Non-pigmented ciliary epithelial cell (primary cell): ENCODE measurements at places on chromosomes 11 and 22.

- no peak for DNase-seq
Observed at GRCh38 chr11:42253156-42253555, 793.7 kb upstream of the LRRC4C start.

- no peak for DNase-seq
Observed at GRCh38 chr22:24120044-24120443, 61.2 kb upstream of the SUSD2 start.

DNA sequence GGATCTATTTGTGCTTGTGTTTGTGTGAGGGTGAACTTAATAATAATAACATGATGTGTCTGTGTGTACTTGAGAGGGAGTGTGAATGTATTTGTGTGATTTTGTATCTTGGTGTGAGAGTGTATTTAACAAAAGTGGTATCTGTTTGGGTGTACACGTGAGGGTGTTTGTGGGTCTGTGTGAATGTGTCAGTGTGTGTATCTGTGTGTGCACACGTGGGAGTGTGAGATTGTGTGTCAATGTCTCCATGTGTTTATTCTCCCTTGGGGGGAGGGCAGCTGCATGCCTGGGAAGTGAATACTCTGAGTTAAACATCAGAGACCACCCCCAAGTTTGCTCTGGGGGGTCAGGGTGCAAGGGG is 15.0 kb upstream of the RPS19BP1 start:
- no peak for DNase-seq

- no peak for DNase-seq
Observed at GRCh38 chr11:47003180-47003877, 66.8 kb downstream of the CSTPP1 start.

- DNase-seq, result no peak
Observed at GRCh38 chr11:118623269-118623655, 15.8 kb downstream of the PHLDB1 start.

GRCh38 chr22:49961005-49961600 is 531 bp downstream of the PIM3 start:
- no peak for DNase-seq

- no peak for DNase-seq
Observed at GRCh38 chr11:79421820-79422219, 19.0 kb downstream of the TENM4 start.

DNA sequence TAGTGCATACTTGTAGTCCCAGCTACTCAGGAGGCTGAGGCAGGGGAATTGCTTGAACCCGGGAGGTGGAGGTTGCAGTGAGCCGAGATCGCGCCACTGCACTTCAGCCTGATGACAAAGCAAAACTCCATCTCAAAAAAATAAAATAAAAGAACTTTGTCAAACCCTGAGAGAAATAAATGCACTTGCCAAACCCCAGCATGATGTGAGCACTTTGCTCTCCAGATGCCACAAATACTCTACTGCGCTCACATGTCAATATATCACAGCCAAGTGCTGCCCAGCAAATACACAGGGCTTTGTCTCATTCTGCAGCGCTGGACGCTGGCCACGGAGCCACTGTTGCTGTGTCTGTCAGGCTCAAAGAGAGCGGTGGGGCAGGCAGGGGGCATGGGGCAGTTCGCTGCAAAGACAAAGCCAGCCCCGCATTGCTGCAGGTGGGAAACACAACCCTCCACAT is 45.1 kb downstream of the AHNAK start:
- DNase-seq, result no peak

DNA sequence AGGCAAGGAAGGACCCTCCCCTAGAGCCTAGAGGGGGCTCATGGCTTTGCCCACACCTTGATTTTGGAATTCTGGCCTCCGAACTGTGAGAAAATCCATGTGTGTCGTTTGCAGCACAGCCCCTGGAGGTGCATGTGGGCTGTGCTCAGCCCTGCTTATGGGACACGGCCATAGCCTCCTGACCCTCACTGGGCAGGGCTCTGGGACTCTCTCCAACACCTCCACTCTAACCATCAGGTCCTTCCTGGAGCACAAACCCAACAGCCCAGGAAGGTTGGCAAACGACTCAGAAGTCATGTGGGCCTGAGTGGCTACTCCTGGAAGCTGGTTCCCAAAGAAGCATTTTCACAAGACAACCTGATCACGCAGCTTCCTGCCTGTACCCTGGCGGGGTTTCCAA is 144.1 kb downstream of the CTTN start:
- DNase-seq, result no peak

DNA sequence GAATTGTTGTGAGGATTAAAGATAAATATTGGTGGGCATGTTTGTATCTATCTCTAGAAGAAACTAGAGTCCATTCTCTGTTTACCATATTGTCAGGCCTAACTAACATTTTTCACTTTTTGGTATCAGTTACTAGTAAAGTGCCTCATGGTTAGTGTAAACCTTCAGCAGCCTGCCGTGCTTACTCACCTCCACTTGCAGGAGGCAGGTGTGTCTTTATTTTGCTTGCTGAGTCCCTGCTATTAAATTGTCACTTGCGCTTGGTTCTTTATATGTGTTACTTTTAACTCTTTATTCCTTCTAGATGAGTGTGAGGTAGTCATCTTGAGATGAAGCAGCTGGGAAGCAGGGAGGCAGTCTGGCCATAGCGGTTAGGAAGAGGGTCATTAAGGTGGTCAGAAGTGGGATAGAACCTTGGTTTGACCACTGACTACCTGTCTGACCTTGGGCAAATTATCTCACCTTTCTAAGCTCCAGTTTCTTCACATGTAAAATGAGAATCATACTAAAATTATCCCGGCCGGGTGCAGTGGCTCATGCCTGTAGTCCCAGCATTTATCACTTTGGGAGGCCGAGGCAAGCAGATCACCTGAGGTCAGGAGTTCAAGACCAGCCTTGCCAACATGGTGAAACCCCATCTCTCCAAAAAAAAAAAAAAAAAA is 21.2 kb downstream of the PPP6R3 start:
- no peak for DNase-seq

GRCh38 chr11:128343135-128343514 is 244.2 kb downstream of the ETS1 start:
- DNase-seq, result no peak

DNA sequence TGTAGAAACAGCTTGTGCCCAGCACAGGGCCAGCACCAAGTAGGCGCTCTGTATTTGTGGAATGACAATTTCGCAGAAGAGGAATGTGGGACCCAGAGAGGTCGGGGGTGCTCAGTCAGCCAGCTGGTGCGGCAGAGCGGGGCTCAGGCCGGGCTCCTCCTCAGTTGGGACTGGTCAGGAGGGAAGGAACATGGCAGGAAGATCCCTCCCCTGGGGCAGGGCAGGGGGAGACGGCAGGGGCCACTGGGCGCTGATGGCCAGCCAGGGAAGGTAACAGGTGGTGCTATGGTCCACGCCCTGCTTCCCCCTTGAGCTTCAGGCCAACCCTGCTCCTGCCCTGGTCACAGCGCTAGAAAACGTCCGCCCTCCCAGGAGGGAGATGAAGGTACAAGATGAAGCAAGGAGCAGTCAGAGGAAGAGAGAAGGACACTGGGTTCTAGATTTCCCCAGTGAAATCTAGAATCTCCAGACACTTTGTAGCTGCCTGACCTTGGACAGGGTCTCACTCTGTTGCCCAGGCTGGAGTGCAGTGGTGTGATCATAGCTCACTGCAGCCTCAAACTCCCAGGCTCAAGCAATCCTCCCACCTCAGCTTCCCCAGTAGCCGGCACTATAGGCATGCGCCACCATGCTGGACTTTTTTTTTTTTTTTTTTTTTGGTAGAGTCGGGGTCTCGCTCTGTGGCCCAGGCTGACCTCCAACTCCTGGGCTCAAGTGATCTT is 13.5 kb upstream of the SPI1 start:
- DNase-seq, result no peak

- no peak for DNase-seq
Observed at GRCh38 chr11:19419021-19419750, 178.4 kb upstream of the E2F8 start.

GRCh38 chr22:44627521-44628139 is 74.4 kb upstream of the PRR5 start:
- DNase-seq, result no peak

- no peak for DNase-seq
Observed at GRCh38 chr11:44979543-44980399, 29.1 kb upstream of the TP53I11 start.

GRCh38 chr11:65440831-65441499 is 18.4 kb downstream of the NEAT1 start:
- DNase-seq, result no peak

- DNase-seq, result no peak
Observed at GRCh38 chr22:28005513-28005912, 86.5 kb upstream of the PITPNB start.

DNA sequence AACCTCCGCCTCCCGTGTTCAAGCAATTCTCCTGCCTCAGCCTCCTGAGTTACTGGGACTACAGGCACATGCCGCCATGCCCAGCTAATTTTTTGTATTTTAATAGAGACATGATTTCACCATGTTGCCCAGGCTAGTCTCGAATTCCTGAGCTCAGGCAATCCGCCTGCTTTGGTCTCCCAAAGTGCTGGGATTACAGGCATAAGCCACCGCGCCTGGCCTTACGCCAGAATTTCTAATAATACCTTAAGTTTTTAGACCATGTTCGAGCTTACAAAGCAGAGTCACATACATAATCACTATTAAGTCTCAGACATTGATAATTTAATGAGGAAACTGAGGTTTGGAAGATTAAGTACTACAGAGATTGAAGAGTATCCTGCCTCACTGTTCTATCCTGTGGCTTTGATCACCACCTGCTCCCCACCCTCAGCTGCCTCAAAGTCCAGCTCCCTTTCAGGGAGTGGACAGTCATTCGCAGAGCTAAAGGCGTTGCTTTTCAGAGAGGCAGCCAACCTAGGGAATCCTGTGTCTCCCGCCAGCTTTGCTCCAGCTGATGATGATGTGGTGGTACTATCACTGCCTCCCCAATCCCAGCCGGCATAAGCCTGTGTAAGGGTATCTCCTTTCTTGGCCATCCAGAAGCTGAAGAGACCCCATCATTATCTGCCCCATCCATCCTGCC is 7.7 kb downstream of the UBASH3B start:
- no peak for DNase-seq

DNA sequence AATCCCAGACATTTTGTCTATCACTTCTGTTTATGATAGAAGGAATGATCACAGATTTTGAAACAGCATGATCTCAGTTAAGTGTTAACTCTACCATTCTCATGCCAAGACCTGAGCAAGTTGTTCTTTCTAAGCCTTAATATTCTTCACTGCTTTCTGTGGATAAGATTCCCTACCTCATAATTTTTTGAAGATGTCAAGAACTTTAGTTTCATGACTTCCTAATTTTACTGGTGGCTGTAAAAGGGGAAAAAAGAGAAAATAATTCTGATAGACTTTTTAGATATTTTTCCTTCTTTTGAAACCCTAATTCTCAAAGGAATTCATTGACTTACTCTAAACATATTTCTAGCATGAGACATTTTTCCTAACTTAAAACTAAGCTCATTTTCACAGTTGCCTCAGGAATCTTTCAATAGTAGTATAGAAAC is 520.0 kb upstream of the LUZP2 start:
- DNase-seq, result no peak

GRCh38 chr22:39177456-39177775 is 24.9 kb upstream of the CBX7 start:
- DNase-seq, result no peak

DNA sequence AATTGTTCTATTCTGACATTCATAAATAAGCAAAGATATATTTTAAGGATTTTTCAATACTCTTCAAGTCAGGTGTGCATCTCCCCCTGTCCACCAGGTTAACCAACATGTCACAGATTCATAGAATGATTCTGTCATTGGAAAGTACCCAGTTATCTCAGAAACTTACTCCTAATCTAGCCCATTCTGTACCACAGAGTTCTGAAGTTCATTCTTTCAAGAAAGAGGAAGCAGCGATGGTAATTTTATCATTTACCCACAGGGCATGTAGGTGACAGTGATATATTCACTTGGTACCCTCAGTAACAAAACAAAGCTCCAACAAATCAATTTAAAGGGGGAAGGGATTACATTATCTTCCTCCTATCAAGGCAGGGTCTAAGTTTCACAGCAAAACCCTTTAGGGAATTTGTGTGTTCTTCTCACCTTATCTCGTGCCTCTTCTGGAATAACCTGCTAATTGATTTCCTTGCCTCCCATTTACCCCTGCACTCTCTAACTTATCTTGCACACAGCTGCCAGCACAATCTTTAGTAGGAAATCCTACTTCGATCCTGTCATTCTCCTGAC is 19.0 kb upstream of the MPPED2 start:
- no peak for DNase-seq

DNA sequence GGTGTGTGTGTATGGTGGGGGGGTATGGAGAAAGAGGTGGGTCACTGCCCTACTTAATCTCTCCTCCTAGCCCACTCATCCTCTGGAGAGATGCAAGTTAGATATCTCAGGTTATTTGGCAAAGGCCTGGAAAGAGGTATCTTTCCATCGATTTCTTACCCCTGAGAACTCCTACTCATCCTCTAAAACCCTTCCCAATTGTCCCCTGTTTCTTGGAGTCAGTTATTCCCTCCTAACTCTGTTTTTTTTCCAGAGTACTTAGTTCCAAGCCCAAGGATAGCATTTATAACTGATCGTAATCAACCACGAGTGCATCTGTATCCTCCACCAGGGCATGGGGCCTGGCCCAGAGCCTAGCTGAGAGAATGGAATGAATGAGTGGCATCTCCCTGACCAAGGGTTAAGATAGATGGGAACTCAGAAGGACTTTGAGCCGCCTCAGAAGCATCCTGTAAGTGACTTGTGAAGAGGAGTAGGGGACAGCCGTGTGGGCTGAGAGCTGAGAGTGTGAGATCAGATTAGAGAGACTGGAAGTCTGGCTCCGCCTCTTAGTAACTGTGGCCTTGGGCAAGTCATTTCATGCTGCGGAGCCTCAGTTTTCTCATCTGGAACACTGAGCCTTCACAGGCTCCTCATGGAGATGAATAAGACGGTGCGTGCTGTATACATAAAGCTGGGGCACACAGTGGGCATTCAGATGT is 16.2 kb downstream of the CD6 start:
- DNase-seq, result no peak

DNA sequence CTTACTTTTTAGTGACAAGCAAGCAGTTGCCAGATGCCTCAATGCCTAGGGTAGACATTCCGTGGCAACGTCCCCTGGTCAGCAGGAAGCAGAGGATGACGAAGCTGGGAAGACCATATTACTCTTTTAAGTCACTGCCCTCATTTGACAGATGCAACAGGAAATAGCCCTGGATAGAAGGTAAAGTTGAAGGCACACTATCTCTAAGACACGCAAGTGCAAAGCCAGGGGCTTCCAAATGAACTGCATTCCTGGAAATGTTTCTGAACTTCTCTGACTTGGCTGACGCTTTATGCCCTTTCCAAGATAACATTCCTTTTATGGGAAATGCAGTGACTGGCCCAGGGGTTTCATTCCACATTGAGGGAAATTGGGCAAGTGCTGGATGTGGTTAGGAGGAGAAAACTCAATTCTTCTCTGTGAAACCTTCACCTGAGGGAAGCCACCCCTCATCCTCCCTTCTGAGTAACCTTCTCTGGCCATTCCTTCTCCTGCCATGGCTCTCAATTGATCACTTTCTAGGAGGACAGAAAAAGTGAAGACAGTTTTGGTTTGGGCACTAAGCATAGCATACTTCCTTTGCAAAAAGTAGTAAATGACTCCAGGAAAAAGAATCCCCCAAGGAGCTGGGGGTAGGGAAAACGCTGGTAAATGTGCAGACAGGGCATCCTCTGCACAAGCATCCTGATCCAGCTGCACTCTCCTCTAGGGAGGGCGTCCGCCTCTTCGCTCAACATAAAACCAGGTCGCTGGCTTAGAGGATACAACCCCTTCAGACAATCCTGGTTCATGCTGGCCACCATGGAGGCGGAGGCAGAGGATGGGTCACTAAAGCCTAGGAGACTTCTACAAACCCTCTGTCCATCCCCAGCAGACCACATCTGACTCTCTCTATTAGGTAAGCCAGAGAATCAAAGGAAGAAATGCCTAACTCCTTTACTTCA is 14.5 kb downstream of the PCSK7 start:
- no peak for DNase-seq
